IPS DF 6.9 (cell line): ENCODE measurements at places on chromosomes 6 and 20.

- DNase-seq = no peak
Measured at GRCh38 chr20:37804584-37805566, 98.1 kb upstream of the VSTM2L start.

DNA sequence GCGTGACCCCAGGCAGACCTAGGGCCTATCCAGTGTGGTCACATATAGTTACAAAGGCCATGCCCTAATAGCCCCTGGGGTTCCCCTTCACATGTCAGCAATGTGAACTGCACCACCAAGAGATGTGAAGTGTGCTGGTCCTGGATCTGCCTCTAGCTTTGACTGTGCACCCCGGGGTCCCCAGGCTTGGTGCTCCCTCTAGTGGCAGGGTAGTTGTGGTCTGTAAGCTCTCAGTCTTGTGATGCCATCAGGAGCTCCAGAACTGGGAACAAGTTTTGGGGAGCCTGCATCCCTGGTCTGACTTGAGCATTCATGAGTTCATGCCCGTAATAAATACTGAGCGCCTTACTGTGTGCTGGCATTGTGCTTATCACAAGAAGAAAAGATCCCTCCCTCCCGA, 143.4 kb downstream of the DHX35 start:
- DNase-seq = no peak

DNA sequence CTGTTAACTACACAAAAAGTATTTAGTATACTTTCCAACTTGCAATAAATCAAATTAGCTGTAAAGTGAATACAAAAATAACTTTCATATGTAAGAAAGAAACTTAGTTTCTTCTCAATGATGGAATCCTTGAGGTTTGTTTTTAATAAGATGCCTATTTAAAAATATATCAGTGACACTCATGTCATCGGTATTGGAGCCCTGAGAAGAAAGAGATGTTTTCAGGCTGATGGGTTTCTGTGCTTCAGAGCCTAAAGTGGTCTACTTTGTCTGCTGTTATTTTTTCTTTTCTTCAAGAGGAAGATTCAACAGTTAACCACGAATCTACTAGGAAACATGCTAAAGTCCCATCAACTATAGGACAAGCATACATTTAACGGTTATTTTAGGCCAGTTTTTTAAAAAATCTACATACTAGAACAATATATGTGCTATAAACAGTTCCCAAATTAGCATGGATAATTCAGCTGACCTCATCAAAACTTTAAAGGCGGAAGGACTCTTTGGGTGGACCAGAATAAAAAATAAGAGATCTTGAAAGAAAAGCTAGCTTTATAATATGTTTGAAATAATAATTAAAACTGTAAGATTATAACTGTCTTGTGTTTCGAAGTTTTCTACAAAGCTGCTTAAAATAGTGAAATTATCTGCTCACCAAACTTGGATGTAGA, 147.0 kb upstream of the SAMD5 start:
- no peak for DNase-seq

GRCh38 chr6:57822896-57823358, 505.5 kb downstream of the PRIM2 start:
- DNase-seq = no peak

DNA sequence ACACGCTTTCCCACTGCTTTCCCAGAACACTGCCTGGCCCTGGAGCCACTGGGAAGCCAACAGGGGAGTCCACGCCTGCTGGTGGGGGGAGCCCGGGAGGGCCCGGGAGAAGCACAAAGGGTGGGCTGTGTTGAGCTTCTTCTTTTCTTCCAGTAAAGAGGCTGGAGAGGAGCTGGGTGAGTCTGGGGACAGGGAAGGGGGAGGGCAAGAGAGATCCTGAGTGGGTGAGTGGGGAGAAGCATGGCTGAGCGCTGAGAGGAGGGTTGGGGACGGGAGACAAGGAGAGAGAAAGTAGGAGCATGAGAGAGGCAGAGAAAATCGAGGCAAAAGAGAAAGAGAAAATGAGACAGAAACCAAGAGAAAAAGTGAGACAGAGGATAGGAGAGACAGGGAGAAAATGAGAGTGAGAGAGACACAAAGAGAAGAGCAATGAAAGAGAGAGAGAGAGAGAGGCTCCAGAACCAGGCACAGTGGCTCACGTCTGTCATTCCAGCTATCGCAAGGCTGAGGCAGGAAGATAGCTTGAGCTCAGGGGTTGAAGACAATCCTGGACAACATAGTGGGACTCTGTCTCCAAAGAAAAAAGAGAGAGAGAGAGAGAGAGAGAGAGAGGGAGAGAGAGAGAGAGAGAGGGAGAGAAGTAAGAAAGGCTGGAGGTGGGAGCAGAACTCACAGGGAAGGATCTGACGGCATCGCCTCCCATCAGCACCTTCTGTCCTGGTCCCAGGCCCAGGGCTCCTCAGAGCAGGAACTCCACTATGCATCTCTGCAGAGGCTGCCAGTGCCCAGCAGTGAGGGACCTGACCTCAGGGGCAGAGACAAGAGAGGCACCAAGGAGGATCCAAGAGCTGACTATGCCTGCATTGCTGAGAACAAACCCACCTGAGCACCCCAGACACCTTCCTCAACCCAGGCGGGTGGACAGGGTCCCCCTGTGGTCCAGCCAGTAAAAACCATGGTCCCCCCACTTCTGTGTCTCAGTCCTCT, 2.0 kb downstream of the LST1 start:
- no peak for DNase-seq

DNA sequence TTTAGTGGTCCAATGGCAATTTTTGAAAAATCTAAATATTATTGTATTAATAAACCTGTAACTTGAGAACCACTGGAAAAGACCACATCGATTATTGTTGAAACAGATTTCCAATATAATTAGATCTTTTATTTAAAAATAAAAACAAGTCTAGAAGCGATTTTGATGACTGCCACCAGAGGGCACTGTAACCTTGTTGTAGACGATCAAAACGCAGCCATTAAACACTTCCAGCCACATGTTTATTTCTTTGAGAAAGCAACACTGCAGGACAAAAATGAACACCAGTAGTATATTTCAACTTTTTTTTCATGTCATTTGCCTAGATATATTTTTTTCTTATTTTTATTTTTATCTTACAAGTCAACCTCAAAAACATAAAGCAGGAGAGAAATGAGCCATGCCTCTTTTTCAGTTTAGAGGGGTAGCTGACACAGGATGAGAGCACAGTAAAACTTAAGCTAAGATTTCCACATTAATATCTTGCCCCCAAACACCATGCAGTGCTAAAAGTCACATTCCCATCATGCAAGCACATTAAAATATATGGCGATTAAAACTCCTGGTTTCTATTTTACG, 115.4 kb downstream of the OPRM1 start:
- DNase-seq = no peak

DNA sequence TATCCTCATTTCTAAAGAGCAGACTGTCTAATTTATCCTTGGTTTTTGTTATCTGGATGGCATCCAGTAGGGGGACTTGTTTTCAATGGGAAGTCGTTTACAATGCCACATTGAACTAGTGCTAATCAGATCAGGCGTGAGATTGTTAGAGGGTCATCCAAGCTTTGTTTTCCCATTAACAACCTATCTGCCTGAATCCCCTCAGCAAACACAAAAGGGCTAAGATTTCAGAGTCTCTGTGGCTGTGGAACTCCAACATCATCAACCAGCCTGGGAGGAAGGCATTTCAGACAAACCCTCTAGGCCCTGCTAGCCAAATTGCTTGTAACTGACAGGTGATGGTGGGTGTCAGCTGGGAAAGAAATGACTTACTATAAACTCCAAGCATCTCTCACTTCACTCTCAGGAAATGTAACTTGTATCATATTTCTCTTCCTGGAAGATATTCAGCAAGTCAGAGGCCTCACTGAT, 47.7 kb downstream of the COL19A1 start:
- DNase-seq = no peak

DNA sequence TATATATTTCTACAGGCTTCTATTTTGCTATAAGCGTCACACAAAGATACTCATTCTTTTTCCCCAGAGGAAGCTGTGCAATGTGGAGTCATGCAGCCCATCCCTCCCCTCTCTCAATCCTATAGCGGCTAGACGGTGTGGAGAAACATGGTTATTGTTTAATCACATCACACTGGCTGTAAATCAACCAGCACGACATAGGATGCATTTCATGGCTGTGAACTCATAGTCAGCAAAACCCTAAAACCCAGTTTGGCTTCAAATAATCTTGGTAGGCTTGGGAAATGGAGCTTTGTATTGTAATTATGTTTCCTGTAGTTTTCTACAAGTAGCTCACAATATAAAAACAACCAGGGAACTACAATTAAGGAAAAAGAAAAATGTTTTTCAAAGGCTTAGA, 16.8 kb downstream of the FOXC1 start:
- DNase-seq = no peak

GRCh38 chr6:119610754-119611153, 261.2 kb upstream of the MAN1A1 start:
- DNase-seq = no peak
